Spleen (tissue), 13 donors: ENCODE measurements at places on chromosomes 16 and 17.

DNA sequence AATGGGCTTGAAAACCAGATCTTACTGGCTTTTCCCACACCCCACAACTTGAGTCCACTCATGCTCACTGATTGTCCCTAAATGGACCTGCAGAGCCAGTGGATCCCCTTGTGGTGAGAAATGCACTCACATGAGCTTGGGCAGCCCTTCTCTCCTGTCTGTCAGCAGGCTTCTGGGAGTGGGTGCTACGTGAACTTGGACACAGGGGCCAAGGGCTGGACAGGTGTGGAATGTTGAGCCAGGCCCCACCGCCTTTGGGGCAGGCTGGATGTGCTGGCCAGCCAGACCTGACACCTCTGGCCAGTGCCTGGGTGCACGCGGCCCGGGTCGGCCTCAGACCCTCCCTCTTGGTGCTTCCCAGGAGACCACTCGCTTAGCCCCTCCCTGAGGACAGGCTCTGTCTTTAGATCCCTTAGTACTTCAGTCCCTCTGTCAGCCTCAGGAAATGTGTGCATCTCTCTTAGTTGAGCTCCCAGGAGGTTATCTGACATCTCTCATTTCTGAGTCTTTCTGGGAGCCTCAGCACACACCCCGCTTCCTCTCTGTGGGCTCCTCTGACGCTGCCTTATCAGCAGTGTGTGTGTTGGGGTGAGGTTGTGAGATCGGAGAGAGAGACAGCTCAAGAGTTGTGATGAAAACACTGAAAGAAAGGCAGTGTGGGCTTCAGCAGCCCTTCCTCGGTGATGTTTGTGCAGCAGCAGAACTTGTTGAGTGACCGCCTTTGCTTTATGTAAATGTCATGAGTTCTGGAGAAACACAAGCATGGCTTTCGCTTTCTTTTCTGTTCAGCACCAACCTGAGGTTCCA lies 117.0 kb downstream of the RAB11FIP4 start:
- peak; percentile 84 for DNase-seq

DNA sequence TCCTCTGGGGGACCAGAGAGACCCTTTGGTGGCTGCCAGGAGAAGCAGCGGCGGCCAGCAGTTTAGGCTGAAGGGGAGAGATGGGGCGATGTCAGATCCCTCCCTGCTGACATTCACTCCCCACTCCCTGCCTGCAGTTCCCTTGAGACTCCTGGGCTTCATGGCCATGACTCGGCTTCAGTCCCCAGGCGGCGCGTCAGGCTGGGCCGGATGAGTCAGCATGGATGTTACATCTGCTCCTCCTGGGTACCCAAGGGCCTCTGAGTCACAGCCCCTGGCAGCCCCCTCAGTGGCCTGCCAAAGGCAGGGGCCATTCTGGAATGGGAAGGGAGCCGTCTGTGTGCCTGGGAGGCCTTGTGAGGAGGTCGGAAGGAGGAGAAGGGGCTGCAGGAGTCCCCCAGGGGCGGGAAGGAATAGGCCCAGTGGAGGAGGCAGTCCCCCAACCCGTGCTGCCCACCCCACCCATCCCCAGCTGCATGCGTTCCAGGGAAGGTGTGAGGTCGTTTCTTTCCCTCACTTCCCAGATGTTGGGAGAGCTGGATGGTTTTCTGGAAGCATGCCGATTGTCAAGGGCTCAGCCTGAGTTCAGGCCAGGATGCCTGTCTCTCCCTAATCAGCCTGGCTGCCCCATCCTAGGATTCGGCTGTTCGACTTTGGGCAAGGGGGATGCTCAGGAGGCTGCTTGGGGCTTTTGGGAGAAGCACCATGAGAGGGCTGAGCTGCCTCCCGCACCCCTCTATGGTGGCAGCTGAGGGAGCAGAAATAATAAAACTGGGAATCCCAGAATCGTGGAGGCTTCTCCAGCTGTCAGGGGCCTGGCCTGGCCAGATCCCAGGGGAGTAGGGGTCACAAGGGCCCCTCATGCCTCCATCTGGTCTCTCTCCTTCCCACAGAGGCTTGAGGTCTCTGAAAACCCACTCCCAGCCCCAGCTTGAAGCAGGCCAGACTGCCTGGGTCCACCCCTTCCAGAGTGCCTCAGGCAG lies 9.7 kb downstream of the RHBDL3 start:
- DNase-seq, result no peak

DNA sequence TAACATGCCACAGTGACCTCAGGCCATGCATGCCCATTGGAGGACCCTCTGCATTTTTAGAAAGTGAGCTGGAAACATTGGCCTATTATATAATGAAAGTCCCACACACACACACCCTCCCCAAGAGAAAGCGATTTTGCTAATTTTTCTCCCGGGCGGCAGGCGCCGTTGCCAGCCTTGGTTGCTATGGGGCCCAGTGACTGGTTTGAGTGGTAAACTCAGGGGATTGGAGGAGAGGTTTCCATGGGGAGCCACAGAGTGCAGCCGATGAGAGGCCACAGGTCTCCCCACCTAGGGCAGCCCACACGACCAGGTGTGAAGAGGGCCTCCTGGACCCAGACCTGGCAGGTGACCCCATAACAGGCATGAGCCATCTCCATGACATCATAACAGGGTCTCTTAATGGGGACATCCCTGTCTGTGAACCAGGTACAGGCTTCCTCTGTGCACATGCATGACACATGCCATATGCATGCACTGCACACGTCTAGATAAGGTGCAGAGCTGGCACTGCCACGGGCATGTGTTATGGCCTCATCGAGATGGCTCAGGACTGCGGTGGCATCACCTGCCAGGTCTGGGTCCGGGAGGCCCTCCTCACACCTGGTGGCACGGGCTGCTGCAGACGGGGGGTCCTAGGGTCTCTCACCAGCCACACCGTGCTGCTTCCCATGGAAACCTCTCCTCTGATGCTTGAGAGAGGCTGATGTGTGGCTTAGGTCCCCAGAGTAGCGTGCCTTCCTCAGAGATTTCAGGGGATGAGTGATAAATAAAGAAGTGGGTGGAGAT lies 144.1 kb downstream of the RBFOX3 start:
- no peak for DNase-seq

- no peak for DNase-seq
These were observed 5.5 kb downstream of the LIMD2 start for GRCh38 chr17:63694229-63694949.

DNA sequence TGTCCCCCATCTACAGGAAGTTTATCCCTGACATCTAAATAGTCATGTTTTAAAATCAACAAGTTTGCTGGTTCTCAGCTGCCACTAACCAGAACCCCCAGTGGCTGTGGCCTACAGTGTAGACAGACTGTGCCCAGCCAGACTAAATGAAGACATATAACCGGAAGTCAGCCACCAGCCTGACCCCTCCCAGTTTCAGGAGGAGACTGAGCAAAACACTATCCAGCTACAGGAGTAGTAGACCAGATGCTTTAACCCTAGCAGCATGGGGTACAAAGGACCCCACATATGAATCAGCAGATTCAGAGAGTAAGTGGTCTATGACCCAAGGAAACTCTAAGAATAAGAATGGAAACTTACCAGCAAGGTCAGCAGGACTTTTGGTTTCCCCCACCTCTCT lies 83.4 kb downstream of the HIC1 start:
- no peak for DNase-seq

- peak; percentile 90 for DNase-seq
These were observed 661 bp downstream of the TEX2 start for GRCh38 chr17:64262198-64262999.

GRCh38 chr16:1810106-1810505 lies 16.5 kb downstream of the HAGH start:
- DNase-seq, result no peak
